ENCODE measurements at places on chromosomes 2 and 18.
A peak's percentile ranks its signal among the peaks of the same experiment; 100 is the strongest.

DNA sequence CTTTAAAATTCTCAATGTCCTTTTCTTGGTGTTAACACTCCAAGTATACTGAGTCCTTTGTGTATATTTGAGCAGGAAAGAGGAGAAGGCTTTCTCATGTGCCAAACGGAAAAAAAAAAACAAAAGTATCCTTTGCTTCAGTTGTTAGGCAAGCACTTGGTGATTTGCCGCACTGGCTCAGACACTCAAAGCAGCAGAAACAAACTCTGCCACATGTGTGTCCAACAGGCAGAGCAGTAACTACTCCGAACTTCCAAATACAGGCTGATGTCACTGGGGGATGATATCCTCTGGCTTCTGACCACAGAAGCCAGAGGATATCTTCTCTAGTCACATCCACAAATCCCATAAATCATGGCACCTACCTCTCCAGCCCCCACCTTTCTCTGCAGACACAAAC lies 108.0 kb upstream of the SALL3 start:
- no peak for DNase-seq

DNA sequence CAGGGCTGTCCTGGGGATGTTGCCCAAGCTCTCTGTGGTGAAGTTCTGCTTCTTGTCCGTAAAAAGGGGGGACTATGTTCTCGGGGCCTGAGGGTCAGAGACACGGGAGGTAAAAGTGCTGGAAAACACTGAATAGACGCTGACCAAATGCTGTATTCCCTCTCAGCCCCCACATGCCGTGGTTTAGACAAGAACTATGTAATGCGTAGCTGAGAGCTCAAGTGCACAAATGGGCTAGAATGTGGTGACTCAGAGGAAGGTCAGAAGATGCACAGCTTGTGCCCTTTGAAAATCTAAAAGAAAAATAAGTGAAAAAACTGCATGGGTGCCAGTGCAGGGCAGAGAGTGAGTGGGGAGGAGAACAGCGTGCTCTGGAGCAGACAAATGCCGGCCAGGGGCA lies 80.3 kb upstream of the MAP4K4 start:
- no peak for DNase-seq

DNA sequence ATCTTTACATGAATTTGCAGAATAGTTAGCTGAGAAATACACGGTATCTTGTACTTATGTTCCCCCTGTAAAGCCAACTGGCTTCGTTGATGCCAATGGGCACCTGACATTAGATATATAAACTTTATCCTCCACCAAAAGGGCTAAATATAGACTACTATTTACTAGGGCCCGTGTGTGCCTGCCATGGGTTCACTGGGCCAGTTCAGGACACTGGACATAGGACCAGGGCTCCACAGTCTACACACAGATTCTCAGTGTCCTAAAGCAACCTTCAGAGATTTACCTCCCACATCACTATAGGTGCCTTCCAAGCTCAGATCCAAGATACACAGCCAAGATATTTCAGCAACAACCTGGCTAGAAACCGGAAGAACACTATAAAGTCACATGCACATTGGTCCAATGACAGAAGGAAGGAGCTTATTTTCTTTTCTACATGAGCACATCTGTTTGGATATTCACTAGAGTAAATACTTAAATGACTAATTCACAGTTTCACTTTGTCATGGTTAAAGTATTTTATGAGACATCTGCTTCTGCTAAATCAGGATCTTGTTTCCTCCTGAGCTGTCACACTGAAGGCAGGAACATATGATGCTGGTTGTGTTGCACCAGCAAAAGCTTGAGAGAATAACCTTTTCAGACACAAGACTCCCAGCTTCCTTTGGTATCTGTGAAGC lies 95.1 kb downstream of the MYO5B start:
- no peak for DNase-seq

- peak; percentile 72 for DNase-seq
These were observed 858 bp downstream of the TP53I3 start for GRCh38 chr2:24083567-24084385.

GRCh38 chr2:37189452-37190153 lies 1.1 kb upstream of the SULT6B1 start:
- DNase-seq, result no peak

DNA sequence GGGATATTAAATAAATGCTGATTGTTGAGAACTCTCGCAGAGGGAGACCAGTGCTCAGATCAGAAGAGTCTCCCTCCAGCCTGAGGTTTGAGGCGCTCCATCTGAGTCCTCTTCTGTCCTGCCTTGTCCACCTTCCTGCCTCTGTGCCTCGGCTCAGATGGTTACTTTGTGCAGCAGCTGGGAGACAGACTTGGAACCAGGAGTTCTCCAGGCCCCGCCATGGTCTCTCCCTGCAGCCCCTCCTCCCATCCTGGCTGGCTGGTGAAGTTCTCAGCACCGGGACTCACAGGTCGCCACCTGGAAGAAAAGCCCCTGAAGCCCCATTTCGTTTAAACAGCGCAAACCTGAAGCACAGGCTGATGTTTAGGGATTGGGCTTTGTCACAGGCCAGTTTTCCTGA lies 60.6 kb downstream of the DDX1 start:
- DNase-seq, result no peak

All from GM12892 (cell line).